ENCODE measurements at places on chromosomes 2 and 18. TPM values are rescaled to one million over a fixed set of nuclear protein-coding genes. Genes with fewer than 3 reads are reported as not detected.

- no peak for DNase-seq
Measured at GRCh38 chr18:9910661-9911060, 3.2 kb upstream of the VAPA start.

GRCh38 chr2:109528811-109529501 is 84.8 kb downstream of the SEPTIN10 start:
- DNase-seq, result no peak

GRCh38 chr2:113834051-113834730 is 55.7 kb upstream of the ACTR3 start:
- DNase-seq, result no peak

- DNase-seq, result peak; percentile 33
Measured at GRCh38 chr2:44100351-44100750, 68.3 kb upstream of the PPM1B start.

Gene DNAJC5G
- not detected for total RNA-seq

- DNase-seq, result no peak
Measured at GRCh38 chr2:19251554-19251953, 106.9 kb downstream of the OSR1 start.

Data from ascending aorta (tissue), 2 donors.